ENCODE measurements at places on chromosomes 4 and X. TPM values are rescaled to one million over a fixed set of nuclear protein-coding genes. Genes with fewer than 3 reads are reported as not detected.

- no peak for DNase-seq
Observed at GRCh38 chrX:115972717-115973116, 197.8 kb upstream of the AGTR2 start.

GRCh38 chr4:87971866-87972265 lies 3.6 kb upstream of the SPP1 start:
- no peak for DNase-seq

DNA sequence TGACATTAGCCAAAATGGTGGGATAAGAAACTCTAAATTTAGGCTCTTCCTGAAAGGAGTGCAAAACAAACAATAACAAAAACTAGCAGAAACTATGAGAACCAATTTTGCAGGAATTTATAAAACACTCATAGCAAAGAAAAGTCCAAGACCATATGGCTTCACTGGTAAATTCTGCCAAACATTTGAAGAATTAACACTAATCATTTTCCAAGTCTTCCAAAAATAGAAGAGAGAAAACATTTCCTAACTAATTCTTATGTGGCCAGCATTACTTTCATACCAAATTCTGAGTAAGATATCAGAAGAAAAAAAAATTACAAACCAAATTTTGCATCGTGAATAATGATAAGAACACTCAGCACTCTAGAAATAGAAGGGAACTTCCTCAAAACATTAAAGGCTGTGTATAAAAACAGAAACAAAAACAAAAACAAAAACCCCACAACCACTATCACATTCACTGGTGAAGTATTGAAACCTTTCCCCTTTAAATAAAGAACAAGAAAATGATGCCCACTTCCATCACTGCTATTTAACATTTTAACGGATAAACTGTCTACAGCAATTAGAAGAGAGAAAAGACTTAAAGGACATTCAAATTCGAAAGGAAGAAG lies 524.3 kb upstream of the GALNTL6 start:
- no peak for DNase-seq

DNA sequence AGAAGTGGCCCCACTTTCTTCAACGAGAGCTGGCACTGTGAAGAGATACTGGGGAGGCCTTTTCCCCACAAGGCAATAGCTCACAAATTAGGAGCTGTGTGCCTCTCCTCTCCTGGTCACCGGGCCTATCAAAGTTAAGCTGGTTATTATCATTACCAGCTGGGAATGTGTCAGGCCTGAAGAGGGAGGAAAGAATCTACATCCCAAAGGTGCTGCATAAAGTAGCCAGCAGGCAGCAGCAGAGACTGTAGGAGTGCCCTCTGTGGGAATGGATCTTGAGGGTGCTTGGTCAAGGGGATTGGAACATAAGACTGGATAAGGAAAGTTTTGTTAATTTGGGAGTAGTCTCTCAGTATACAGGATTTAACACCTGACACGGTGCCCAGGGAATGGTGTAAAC lies 9.1 kb upstream of the TMPRSS11D start:
- no peak for DNase-seq

DNA sequence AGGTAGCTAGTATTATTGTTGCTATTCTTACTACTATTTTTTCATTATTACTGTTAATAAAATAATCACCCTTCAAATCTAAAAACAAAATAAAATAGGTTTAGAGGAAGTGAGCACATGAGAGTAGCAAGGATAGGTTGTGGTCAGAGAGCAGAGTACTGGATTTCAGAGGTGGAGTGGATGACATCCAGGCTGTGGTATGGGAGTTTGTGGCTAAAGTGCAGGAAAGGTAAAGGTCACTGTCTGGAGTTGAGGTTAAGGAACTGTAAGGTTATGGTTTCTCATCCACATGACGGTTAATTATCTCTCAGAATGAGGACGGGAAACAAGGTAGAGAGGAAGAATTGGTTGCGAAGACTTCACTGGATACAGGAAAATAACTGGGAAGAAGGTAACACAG lies 27.7 kb downstream of the STEEP1 start:
- no peak for DNase-seq

SCFD2 gene
- total RNA-seq = 9.8 TPM

DAPP1 gene
- total RNA-seq = 0.24 TPM

IL15 gene
- total RNA-seq = 9.7 TPM

All from heart right ventricle (tissue), 16 donors.